ENCODE measurements at places on chromosomes 4 and X.

GRCh38 chr4:80073473-80074008, 512 bp upstream of the ANTXR2 start:
- DNase-seq, result no peak

GRCh38 chr4:172514011-172514410, 654.6 kb upstream of the GALNT7 start:
- DNase-seq, result peak; percentile 26

GRCh38 chr4:10622728-10623127, 61.8 kb downstream of the CLNK start:
- peak; percentile 10 for DNase-seq

- peak; percentile 19 for DNase-seq
These were observed 18.0 kb downstream of the DGKQ start for GRCh38 chr4:955161-955921.

DNA sequence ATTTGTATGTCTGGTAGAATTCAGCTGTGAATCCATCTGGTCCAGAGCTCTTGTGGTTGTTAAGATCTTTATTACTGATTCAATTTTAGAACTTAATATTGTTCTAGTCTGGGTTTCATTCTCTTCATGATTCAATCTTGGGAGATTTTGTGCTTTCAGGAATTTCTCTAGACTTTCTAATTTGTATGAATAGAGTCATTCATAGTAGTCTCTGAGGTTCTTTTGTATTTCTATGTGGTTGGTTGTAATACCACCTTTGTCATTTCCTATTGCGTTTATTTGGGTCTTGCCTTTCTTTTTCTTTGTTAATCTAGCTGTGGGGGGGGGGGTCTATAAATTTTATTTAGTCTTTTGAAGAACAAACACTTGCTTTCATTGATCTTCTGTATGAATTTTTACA, 824.8 kb upstream of the GALNTL6 start:
- no peak for DNase-seq

- no peak for DNase-seq
These were observed 5.2 kb upstream of the PITX2 start for GRCh38 chr4:110627977-110628662.

GRCh38 chr4:82865592-82865991, 25.4 kb downstream of the SEC31A start:
- DNase-seq, result no peak

DNA sequence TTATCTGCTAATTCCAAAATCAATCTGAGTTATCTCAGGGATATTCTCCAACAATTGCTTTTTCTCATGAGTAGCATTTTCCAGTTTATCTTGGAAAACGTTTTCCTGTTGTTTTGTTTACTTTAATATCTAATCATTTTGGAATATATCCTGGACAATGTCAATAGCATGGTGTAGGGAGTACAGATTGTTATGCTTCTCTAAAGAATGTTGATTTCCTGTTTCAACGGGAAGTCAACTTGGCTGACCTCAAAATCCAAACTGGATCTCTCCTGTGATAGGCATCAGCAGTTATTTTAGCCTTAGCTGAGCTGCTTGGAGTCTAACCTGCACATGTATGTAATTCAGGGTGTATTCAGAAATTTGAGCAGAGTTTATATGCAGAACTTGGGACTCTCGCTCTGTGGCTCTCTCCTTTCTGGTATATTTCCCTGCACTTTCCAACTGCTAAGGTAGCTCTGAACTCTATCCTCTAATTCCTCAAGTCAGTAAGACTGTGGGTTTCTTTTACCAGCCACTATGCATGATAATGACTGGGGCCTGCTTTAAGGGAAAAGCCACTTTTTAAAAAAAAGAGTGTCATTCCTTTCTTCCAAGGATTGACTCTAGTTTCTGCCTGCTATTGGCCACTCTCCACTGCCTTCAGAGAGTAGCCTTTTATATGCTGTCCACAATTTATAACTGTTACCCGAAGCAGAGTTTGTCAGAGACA, 7.7 kb downstream of the PRSS48 start:
- no peak for DNase-seq

GRCh38 chrX:138349351-138349750, 362.2 kb downstream of the FGF13 start:
- no peak for DNase-seq

GRCh38 chr4:154485127-154485773, 6.3 kb downstream of the DCHS2 start:
- DNase-seq, result no peak

DNA sequence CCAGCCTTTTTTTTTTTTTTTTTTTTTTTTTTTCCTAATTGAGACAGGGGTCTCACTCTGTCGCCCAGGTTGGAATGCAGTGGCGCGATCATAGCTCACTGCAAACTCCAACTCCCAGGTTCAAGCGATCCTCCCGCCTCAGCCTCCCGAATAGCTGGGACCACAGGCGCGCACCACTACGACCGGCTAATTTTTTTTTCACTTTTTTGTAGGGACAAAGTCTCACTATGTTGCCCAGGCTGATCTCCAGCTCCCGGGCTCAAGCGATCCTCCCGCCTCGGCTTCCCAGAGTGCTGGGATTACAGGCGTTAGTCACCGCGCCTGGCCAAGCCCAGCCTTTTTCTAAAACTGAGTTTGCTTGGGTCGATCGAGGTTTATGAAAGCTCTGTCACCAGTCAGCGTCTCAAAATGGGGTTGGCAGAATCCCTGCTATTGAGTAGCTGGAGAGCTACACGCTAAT, 1.3 kb upstream of the OTUD5 start:
- DNase-seq, result peak; percentile 65

GRCh38 chr4:96164814-96165351, 325.0 kb downstream of the PDHA2 start:
- no peak for DNase-seq

GRCh38 chr4:72314869-72315268, 254.2 kb downstream of the ADAMTS3 start:
- no peak for DNase-seq

- no peak for DNase-seq
These were observed 4.3 kb downstream of the CFAP99 start for GRCh38 chr4:2423066-2423465.

DNA sequence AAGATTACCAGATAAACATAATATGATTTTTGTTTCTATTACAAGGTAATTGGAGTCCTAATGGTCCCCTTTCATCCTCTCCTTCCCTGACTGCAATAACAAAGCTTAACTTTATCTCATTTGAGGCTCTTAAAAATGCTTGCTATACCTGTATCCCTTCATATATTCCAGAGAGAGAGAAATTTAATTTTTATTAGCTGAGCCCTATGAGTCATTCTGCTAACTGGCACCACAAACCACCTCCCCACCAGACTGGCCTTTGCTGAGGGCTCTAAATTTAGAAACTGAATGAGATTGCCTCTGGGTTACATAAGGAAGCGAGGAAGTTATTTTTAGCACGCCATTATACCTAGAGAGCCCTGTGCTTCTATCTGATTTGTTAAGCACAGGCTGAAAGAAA, 27.4 kb downstream of the CBLL2 start:
- DNase-seq, result no peak

DNA sequence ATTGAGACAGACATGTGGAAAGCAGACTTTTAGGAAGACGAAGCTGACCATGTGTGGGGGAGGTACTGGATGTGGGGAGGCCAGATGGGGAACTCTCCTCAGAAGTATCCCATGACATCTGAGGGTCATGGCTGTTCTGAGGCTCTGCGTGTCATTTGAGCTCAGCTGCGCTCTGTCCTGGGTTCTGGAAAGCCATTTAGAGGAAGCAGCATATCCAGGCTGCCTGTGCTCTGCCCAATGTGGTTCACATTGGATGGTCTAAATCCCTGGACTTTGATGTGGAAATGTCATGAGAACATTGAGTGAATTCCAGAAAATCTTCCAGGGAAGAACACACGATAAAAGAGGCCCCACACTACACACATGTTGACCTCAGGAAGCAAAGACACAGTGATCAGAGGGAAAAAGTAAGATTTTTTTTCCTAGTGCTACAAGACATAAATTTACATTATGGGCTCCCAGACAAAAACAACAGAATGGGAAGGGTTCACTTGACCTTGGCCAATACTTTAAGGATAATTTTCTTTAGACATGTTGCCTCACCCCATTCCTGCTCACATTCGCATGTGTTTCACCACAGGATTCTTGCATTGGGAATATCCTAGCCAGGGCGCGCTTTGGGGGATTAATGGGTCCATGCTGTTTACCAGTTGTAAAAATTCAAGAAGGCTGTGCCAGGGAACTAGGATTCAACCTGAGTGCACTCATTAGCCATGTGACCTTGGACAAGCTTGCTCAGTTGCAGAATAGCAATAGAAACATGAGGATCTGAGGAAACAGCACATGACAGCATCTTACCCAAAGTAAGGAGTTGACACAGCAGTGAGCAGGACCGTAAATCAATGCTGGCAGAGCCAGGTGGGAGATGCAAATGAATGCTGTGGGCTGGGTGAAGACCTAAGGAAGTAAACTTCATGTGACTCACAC, 73.2 kb upstream of the C1QTNF7 start:
- DNase-seq, result no peak

DNA sequence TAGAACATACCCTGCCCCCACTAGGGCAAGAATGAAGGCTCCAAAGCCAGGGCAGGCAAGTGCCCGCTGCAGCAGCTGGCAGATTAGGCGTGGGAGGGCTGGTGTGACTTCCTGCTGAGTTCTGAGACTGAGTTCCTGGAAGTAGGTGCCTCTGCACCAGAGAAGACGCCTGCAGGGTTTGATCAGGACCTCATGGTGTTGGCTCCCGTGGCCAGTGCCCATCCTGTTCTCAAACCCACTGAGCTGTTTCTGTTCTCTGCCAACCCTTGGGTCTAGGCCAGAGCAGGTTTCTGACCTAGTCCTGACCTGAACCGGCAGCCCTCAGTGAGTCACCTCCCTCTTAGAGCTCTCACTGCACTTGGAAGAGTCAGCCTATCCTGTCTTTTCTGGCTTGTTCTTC, 220.7 kb downstream of the HS6ST2 start:
- no peak for DNase-seq

DNA sequence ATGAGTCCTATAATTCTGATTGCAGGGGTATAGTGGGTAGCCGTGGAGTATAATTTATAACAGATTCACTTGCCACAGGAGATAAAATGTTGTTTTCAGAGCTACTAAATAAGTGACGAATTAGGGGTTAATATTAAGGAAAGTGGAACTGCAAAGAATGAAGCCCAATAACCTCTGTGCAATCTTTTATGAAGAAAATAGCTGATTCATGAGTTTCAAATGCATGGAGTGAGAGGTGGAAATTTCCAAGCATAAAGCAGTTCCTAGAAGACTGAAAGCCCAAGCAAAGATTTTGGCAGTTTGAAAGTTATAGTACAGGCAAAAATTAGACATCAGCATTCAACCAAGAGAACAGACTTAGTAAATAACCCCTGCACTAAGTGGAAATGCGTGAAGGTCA, 1782.4 kb upstream of the PCDH10 start:
- no peak for DNase-seq

DNA sequence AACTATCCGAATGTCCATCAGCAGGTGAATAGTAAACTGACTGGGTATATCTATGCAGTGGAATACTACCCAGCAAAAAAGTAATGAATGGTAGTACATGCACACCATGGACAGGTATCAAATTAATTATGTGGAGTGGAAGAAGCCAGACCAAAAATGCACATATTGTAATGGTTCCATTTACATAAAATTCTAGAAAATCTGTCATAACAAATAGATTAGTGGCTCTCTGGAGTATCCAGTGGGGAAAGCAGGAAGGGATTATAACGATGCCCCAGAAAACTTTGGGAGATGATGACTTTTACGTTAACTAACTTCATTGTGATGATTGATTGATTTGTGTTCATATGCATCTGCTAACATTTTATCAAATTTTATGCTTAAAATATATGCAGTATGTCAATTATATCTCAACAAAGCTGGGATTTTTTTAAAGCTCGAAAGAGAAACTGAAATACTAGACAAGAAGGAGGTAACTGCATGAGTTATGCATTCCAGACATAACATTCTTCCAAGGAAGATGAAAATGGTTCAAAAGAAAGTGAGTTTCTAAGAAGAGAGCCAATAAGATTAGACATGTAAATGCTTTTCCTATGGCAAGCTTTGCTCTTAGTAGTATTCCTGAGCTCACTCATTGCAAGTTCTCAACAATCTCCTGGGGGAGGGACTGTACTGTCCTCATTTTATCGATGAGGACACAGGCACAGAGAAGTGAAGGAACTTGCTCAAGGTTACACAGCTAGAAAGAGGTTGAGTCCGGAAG, 58.6 kb upstream of the MSX1 start:
- DNase-seq, result no peak

DNA sequence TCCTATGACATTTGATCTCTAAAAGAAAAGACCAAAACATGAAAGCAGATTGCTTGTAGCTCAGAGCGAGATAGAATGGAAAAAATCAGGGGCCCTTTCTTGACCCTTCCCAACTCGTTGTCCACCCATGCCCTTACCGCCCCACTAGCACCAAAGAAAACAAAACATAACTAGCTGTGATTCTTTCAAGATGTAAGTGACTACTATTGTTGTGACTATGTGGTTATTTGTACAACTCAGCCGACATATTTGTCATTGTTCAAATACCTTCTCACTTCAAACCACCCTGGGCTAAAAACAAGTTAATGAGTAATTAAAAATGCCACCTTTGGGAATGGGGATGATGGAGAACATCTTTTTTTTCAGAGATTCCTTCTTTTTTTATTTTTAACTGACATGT, 171.2 kb upstream of the GPC4 start:
- no peak for DNase-seq

DNA sequence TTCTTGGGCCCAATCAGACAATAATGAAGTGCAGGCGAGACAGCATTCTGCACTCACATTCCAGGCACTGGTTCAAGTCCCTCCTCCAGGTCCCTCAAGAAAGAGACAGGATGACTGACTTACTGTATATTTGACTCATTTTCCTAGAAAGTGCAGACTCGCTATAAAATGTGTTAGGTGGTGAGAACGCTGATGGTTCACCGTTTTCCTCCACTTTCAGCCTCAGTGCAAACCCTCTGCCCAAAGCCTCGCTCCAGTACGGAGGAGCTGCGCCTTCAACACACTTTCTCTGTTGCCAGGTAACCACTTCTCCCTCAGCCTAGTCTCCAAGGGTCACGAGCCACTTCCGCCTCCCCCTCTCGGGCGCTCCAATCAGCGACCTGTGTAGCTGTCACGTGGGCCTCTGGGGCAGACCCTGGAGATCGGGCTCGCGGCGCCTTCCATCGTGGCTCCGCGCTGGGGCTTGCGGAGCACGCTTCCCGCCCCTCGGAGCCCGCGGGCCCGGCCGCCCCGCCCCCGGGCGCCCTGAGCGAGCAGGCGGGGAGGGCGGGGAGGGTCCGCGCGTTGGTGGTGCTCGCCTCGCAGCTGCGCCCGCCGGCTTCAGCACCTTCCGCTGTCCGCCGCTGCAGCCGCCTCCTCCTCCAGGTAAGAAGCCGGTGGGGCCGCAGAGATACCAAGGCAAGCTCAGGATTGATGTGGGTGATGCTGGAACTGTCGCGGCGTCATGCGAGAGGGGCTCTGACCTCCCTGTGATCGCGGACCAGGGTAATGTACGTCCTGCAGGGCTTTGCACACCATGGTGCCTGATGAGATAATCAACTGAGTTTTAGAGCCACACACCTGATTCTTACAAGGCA, at the start of gene WDR17:
WDR17 (plus strand) TSS at position 407 of the 857 bp plus-strand sequence. CDS start 45,740 bp downstream, outside the sequence.
- DNase-seq, result peak; percentile 77

DNA sequence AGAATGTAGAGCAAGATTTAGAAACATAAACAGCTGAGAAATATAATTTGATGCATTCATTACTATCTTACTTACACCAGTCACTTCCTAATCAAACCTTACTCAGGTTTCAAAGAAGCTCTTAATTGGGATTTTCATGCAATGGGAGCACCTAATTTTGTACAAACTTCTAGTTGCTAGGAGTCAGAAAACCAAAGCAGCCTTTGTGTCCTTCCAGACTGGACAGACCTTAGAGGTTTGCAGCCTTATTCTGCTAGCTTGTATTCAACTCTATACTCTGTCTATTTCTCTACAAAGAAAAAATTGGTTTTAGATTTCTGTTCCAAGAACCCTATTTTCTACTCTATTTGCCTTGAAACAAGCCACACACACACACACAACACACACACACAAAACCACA, 19.4 kb downstream of the GABRA2 start:
- DNase-seq, result no peak

Data from mucosa of descending colon (tissue), 3 donors.